NCI-H2107 (cell line): ENCODE measurements at places on chromosomes 2 and 18.

- DNase-seq, result no peak
Observed at GRCh38 chr2:240461471-240462072, 26.1 kb downstream of the GPC1 start.

DNA sequence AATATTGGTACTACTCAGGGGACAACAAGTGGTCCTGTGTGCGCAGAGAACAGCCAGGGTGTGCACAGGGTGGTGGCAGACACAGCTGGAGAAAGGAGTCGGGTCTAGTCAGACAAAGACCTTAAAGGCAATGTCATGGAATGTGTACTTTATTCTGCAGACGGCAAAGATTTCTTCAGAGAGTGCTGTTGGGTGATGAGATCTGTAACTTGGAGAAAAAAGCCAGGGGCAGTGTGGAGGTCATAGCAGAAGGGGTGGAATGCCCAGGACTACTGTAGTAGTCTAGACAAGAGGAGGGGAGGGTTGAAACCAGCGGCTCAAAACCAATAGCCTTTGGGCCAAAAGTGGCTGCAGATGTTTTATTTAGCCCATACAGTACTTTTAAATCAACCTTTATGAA lies 121.3 kb upstream of the ZFP36L2 start:
- no peak for DNase-seq

- no peak for DNase-seq
Observed at GRCh38 chr2:156132941-156133340, 199.6 kb downstream of the NR4A2 start.

- DNase-seq, result no peak
Observed at GRCh38 chr2:237904831-237905599, 45.6 kb downstream of the RAMP1 start.

GRCh38 chr18:2654928-2655177 lies 673 bp upstream of the SMCHD1 start:
- no peak for DNase-seq
